Activated CD8-positive, alpha-beta memory T cell treated with anti-CD3 and anti-CD28 coated beads, Interleukin-2, amount 10 ng/mL, durations not matched to agents 7 days and 5 days (primary cell): ENCODE measurements at places on chromosomes 4 and X.
A peak's percentile ranks its signal among the peaks of the same experiment; 100 is the strongest.

DNA sequence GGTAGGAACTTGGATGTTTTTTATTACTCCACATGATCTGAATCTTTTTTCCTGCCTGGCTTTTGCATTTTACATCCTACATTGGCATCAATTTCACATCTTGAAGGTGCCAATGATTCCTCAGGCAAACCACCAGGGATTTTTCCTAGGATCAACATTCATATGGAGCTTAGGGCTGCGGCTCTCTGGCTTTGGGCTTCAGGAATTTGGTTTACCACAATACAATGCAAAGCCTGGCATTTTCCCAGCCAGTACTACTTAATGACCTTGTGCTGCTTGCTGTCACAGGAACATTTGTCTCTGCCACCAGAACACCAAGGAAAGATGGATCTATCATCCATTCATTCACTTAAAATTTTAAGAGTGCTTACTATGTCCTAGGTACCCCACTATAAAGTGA, 180.7 kb downstream of the PDGFC start:
- DNase-seq, result no peak

DNA sequence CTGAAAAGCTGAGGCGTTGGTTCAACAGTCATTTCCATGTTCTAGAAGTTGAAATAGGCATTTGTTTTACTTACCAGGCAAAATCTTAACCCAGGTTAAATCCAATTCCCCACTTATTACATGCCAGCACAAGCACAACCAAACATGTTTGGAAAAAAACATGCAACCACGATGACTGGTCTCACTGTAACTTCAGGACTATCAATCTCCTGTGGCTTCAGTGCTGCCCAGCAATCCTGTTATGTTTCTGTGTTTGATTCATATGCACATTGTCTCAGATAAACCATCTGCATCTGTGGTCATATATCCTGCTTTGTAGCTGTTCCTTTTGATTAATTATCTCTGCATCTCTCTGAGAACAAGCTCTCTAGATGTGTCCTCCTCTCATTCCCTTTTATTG, 28.3 kb downstream of the PRDM8 start:
- DNase-seq, result no peak

DNA sequence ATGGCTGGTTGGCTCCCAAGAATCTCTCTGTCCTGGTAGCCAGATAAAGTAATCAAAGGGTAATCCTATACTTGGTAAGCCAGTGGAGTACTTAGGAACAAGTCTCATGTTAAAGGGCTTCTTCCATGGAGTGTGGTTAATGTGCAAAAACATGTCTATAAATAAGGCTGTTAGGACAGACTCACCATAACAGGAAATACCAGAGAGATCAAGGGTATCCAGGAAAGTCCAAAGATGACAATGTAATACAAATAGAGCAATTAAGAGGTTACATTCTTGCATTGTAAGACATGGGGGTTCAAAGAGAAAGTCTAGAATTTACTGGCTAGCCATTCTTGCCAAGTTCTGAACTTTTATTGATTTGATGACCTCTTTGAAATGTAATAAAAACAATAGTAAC, 61.9 kb upstream of the ZCCHC13 start:
- DNase-seq, result no peak

DNA sequence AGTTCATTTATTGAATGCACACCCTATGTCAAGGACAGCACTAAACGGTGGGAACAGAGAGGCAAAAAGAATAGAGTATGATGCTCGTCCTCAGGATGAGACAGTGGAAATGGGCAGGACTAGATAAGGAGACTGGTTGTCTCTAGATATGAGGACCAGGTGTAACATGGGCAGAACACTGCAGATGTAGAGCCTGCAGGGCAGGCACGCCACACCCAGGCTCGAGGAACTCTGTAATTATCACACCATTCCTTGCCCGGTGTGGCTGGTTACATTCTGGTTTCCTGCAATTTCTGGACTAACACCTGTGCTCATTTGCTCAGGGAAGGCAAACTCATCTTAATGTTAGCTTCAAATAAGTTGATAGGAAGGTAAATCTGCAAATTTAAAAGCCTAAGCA, 334.4 kb downstream of the DHX15 start:
- DNase-seq, result no peak

- DNase-seq, result no peak
Measured at GRCh38 chr4:18390655-18391353, 369.2 kb upstream of the LCORL start.

- DNase-seq, result no peak
Measured at GRCh38 chrX:125544031-125544660, 224.5 kb downstream of the TEX13C start.

GRCh38 chrX:41921492-41922430, 1.6 kb downstream of the CASK start:
- peak; percentile 72 for DNase-seq

GRCh38 chrX:28188526-28188925, 207.3 kb upstream of the DCAF8L1 start:
- DNase-seq, result no peak

DNA sequence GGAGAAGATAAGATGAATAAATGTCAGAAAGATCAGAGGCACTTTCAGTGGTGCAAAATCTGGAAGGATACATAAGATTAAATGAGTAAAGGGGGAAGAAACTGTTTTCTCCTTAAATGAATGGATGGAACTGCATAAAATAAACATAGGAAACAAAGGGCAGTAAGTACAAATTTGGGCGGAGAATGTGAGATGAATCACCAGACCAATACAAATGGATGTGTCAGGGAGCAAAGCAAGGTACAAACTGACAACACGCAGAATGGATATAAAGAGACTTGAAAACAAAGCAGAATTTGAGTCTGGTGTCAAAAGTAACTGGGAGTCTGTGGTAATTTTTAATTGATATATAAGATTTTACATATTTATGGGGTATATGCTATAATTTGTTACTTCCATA, 175.3 kb upstream of the PCDH18 start:
- DNase-seq, result no peak

GRCh38 chr4:1028574-1029220, 17.3 kb downstream of the FGFRL1 start:
- no peak for DNase-seq

DNA sequence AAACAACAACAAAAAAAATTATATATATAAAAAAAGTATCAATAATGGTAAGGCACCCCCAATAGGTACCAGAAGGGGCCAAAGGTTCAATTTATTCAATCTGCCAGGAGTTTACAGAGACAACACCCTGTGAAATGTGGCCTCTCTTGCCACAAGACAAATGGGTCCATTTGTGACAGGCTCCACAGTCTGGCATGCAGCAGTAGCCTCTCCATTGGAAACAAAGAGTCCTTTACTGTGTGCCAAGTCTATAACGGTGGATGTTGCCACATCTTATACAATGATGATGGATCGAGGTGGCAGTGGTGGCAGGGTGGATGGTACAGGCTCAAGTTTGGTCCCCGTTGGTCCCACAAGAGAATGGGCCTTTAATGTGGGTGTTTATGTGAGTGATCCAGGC, 70.1 kb upstream of the SH3RF1 start:
- no peak for DNase-seq

GRCh38 chrX:10172877-10173276, 16.1 kb downstream of the CLCN4 start:
- no peak for DNase-seq

DNA sequence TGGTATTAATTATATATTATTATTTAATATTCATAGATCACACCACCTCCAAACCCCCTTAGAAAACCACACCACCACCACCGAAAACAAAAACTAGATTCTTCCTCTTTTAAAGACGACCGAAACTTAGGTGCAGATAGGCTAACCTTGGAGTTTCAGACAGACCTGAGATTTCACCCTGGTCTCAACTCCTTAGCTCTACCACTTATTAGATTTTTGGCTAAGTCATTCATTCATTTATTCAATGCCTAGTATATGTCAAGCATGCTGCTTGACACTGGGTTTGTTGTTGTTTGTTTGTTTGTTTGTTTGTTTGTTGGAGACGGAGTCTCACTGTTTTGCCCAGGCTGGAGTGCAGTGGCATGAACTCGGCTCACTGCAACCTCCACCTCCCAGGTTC, 9.5 kb upstream of the BMP2K start:
- DNase-seq, result no peak

DNA sequence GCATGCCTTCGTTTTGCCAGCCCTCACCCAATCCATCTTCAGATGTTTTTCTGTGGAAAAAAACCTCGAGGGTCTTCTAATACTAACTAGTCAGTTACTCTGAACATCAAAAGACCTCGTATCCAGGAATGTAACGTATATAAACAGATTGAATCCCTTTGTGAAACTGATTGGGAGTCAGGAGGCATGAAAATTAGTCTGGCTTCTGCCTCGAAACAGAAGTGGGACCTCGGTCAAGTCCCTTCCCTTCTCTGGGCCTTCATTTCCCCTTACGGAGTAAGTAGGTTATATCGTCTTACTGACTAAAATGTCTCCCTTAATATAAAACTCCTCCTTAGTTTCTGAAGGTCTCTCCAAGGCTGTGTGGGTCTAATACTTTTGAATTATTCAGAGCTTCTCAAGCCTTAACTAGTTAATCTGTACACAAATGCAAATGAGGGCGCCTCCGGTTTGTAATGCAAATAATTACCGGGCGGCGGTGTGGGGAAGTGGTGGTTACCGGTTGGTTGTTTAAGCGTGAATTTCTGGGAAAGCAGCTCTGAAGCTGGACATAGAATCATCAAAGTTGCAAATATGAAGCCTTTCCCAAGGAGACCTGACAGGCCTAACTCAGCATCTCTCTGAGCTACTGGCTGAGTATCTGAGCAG, 11.4 kb upstream of the NKRF start:
- no peak for DNase-seq

DNA sequence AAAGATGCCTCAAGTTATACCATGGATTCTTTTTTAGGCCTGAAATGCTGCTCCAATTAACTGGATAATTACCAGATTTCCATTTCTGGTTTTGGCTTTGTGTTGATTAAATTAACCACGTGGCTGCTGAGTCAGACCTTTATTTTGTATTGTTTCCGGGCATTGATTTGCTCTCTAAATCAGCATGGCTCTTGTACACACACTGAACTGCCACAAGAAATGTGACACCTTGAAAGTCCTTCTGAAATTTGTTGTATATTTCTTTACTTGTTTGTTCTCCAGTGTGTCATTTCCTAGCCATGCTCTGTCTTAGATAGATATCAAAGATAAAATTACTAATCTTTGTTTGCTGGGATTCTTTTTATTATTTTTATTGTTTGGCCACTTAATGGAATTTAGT, 11.7 kb downstream of the MTTP start:
- DNase-seq, result no peak

GRCh38 chr4:109910256-109910655, 2.4 kb upstream of the EGF start:
- no peak for DNase-seq

GRCh38 chr4:114287079-114287696, 307.7 kb upstream of the ARSJ start:
- DNase-seq, result no peak

DNA sequence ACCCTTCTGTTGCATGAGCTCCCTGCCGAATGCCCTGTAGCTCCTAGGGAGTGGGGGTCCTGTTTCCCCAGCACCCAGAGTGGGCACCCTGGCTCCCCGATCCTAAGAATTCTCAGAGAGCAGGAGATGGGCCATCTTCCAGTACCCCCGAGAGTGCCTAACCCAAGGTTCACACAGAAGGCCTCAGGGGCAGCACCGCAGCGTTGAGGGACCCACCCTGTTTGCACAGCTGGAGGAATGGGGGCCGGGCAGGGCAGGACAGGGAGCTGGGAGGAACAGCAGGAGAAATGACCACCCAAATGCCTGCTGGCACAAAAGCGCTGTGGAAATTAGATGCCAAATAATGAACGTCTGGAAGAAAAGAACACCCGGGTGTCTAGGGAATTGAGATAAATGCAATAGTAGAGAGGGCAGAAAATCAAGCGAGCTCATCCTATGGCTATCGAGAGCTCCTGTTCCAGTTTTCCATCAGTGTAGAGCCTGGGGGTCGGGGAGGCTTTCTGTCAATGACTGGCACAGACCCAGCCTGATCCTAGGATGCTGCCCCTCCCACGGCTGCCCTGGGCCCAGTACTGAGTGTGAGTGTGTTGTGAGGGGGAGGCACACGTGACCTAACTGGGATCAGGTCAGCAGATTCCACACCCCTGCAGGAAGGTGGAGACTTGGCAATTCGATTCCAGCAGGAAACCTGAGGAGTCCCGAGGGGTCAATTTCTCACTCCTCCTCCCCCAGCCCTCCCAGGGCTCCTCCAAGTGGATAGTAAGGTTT, 25.7 kb downstream of the SEPTIN6 start:
- DNase-seq, result no peak

GRCh38 chr4:28565396-28565795, 1704.8 kb downstream of the STIM2 start:
- no peak for DNase-seq

GRCh38 chr4:7584606-7585159, 150.0 kb upstream of the PSAPL1 start:
- no peak for DNase-seq

GRCh38 chrX:148412006-148412405, 88.4 kb upstream of the AFF2 start:
- DNase-seq, result no peak

- DNase-seq, result peak; percentile 56
Measured at GRCh38 chr4:139734875-139735380, 69.3 kb downstream of the MGST2 start.

GRCh38 chr4:136706942-136707341, 825.4 kb downstream of the PCDH18 start:
- DNase-seq, result no peak

- DNase-seq, result no peak
Measured at GRCh38 chr4:105994061-105994460, 98.8 kb downstream of the NPNT start.

DNA sequence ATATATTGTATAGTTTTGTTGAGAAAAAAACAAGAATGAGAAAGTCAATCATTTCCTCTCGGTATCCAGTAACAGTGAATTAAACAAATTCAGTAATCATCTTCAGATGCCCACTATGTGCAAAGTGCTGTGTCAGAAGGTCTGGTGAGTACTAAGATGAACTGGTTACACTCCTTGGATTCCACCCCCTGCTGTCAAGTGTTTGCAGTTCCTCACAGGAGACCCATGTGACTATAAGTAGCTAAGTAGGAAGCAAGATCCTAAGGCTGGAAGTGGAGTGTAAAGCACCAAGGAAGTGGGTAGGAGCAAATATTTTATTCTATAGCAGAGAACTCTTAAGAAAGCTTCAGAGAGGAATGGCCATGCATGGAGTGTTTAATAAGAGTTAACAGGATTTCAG, 73.6 kb downstream of the SNX25 start:
- no peak for DNase-seq

GRCh38 chr4:107736924-107737448, 17.0 kb upstream of the PAPSS1 start:
- DNase-seq, result peak; percentile 54

GRCh38 chrX:154036513-154036912, 16.8 kb upstream of the IRAK1 start:
- peak; percentile 44 for DNase-seq

GRCh38 chrX:85994228-85994627, 53.1 kb downstream of the CHM start:
- DNase-seq, result no peak
